ENCODE measurements at places on chromosomes 3 and 15.

- peak; percentile 37 for DNase-seq
Measured at GRCh38 chr3:195001961-195002861, 268.7 kb downstream of the XXYLT1 start.

GRCh38 chr3:187497052-187497451, 128.9 kb downstream of the RTP4 start:
- no peak for DNase-seq

GRCh38 chr15:88909956-88910831, 3.0 kb downstream of the MFGE8 start:
- no peak for DNase-seq

- no peak for DNase-seq
Measured at GRCh38 chr3:65615329-65615728, 423.4 kb downstream of the MAGI1 start.

GRCh38 chr3:192727032-192727847, at the start of gene FGF12:
Gene FGF12 (minus strand): TSS chr3:192727541.
- peak; percentile 53 for DNase-seq

DNA sequence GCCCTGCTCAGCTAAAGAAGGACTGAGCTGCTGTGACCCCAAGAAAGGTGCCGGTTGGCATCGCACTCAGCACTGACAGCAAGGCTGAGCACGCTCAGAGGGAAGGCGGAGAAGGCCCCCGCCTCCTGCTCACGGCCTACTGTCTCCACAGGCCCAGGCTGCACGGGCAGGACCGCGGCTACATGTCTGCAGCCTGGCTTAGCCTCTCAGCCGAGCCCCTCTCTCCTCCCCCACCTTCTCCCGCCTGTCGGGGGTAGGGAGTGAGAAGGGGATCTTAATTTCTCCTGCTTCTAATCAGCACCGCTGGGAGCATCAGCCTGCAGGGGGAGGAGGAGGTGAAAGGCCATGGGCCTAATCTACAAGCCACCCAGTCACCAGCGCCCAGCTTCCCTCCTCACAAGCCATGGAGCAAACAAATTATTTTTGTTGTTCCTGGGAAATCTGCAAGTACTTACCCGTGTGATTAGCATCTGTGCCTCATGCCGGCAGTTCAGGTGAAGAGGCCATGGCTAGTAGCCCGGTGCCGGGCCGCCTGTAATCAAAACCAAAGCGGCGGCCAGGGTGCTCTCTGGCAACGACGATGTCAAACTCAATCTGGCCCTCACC, 68.1 kb downstream of the EPHB3 start:
- no peak for DNase-seq

DNA sequence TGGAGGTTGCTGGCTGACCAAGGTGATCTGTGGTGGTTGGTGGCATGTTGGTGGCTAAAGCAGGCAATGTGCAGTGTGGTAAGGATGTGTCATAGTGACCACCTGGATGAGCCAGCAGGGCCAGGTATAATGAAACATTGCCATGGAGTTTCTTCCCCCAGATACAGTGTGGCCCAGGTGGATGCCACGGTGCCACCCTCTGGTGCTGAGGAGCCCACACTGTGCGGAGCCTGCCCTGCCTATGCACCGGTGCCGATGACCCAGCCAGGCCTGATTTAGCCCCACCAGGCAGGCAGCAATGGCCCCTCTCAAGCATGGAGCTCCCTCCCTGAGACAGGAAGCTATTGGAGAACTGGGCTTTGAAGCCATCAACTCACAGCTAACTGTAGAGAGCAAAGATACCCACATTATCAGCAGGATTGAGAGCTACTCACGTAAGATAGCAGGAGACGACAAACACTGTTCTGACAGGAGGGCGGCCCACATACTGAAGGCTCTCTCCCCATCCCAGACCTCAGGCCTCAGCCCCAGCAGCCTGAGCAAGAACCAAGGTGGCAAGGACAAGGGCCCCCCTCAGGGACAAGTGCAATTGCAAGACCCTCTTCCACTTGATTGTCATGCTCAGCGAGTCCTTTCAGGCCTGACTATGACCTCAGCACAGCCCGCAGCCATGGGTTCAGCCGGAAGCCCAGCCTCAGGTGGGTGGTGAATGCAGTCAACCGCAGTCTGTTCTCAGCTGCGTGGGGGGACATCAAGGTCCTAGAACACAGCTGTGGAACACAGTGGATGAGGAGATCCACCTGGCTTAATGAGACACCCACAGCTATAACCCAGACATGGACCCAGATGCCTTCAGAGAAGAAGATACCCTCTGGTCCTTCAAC, 82.8 kb upstream of the CDV3 start:
- DNase-seq: no peak

DNA sequence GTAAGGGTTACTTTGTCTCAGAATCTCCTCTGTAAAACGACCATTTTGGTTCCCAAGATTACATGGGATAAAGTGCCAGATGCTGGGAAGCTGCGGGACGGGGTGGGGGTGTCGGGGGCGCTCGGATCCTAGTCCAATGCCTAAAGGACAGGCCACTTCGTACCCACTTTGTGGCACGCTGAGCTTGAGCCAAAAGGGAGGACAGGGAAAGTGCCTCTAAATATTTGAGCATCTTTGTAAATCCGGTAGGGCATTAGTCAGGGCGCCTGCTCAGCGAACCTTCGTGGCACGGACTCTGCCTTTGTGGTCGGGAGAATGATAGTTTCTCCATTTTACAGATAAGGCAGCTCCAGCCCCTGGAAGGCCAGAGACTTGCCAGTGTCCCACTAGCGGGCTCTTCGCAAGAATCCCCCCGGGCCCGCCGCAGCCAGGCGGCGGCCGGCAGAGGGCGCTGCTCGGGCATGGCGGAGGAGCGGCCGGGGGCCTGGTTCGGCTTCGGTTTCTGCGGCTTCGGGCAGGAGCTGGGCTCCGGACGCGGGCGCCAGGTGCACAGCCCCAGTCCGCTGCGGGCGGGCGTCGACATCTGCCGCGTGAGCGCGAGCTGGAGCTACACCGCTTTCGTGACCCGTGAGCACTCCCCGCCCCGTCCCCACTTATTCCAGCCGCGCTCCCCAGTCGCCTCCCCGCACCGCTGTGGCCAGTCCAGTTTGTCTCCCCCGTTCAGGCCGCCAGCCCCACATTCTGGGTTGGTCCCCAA, 1.8 kb downstream of the RCCD1 start:
- DNase-seq: no peak

GRCh38 chr15:98769867-98770266, 121.5 kb downstream of the IGF1R start:
- DNase-seq: no peak

DNA sequence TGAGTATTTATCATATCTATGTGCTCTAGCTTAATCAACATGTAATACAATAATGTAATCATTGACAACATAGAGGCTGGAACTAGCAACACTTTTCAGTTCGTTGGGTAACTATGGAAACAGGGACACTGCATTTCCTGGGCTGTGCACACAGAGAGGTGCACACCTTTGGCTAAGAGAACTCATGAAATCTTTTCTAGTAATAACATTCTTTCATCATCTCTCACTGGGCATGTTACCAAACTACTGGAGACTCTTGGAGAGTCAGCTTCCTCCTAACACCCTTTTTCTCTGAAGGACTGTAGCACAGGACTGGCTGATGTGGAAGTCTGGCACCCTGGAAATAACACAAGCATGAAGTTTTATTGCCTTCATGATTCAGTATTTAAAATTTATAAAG, 135.6 kb downstream of the KCNMB2 start:
- no peak for DNase-seq

DNA sequence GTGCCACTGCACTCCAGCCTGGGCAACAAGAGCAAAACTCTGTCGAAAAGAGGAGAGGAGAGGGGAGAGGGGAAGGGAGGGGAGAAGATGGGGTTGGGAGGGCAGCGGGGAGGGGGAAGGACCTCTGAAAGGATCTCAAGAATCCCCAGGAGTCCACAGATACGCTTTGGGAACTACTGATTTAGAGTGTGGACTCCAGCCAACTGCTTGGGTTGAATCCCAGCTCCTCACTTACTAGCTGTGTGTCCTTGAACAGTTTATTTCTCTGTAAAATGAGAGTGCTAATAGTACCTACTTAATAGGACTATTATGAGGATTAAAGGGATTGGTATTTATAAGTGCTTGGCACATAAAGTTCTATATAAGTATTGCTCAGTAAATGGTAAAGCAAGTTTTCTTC, 45.0 kb upstream of the FAH start:
- no peak for DNase-seq

Measured in ACHN (cell line).